ENCODE measurements at places on chromosomes 4 and X.

DNA sequence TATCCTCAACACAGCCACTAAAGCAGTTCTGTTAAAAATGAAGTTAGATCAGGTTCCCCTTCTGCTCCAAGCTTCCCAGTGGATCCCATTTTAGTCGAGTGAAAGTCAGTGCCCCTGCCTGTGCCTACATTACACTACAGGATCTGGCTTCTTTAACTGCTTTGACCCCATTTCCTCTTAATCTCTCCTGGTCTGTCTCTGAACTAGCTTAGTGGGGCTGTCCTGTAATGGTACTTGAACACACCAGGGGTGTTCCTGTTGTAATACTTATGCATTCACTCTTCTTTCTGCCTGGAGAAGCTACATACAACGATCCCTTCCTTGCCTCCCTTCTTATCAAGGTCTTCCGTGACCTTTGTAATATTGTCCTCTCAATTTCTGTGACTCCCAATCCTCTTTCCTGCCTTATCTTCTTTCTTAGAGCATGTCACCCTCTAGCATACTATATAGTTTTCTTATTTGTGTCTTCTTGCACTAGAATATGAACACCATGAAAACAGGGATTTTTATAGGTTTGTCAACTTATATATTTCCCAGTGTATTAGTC is 16.7 kb downstream of the ARSJ start:
- no peak for DNase-seq

- DNase-seq: no peak
Measured at GRCh38 chrX:140918398-140919038, 83.9 kb upstream of the SPANXB1 start.

- DNase-seq: no peak
Measured at GRCh38 chr4:94798808-94799207, 41.1 kb downstream of the BMPR1B start.

DNA sequence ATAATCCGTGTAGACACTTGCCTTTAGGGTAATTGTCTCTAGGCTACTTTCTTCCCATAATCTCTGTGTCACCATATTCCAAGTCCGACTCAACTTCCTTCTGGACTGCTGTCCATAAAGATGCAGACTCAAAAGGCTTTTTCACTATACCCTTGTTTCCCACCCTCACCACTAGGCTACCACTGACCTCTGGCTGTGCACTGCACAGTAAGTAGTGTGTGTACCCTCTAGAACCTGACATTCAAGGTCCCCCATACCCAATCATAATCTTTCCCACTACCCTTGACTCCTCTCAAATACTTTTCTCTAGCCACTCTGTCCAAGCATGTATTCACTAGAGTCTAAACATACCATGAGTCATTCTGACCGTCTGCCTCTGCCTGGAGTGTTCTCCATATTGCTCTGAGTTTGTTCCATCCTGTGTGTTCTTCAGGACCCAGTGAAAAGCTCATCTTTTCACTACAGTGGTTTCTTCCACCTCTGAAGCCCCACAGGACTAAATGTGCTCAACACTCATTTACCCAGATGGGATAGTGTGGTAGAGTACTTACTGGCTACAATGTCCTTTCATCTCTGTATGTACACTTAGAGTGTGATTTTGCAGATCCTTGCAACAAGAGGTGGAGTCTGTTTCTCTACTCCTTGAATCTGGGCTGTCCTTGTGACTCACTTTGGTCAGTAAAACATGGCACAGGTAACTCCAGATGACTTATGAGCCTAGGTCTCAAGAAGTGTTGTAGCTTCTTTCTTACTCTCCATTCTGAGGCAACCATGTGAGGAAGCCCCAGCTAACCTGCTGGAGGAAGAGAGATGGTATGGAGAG is 17.4 kb downstream of the JADE3 start:
- DNase-seq: no peak

- no peak for DNase-seq
Measured at GRCh38 chr4:22695917-22696316, 3.2 kb downstream of the GBA3 start.

DNA sequence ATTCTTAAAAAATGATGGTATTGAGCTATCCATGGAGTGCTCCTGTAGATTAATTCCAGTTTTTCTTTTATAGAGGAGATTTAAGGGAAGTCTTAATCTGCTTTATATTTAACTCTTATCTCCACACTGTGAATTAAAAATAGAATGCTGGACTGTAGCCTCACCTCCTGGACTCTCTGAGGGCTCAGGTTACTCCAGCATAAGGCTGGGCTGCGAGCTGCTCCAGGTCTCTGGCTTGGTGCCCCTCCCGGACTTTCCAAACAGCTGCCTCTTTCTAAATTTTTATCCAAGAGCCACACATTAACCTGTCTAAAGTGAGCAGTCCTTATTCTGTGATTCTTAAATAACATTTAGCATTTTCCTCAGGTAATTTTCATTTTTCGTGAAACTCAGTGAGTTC is 218.7 kb upstream of the JADE1 start:
- no peak for DNase-seq

DNA sequence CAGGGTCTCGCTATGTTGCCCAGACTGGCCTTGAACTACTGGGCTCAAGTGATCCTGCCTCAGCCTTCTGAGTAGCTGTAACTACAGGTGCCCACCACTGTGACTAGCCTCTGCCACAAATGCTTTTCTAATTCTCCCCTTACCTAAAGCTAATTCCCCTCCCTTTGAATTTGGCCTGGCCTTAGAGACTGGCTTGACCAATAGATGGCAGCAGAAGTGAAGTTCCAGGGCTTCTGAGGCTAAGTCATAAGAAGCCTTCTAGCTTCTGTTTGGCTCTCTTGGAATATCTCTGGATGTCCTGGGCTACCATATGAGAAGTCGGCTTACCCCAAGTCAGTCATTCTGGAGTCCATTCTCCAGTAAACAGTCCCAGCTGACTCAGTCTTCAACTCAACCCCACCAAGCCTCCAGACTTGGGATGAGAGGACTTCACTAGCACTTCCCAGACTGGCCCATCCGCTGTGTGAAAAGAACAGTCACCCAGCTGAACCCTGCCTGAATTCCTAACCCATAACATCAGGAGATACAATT is 61.0 kb downstream of the HPRT1 start:
- DNase-seq: no peak

DNA sequence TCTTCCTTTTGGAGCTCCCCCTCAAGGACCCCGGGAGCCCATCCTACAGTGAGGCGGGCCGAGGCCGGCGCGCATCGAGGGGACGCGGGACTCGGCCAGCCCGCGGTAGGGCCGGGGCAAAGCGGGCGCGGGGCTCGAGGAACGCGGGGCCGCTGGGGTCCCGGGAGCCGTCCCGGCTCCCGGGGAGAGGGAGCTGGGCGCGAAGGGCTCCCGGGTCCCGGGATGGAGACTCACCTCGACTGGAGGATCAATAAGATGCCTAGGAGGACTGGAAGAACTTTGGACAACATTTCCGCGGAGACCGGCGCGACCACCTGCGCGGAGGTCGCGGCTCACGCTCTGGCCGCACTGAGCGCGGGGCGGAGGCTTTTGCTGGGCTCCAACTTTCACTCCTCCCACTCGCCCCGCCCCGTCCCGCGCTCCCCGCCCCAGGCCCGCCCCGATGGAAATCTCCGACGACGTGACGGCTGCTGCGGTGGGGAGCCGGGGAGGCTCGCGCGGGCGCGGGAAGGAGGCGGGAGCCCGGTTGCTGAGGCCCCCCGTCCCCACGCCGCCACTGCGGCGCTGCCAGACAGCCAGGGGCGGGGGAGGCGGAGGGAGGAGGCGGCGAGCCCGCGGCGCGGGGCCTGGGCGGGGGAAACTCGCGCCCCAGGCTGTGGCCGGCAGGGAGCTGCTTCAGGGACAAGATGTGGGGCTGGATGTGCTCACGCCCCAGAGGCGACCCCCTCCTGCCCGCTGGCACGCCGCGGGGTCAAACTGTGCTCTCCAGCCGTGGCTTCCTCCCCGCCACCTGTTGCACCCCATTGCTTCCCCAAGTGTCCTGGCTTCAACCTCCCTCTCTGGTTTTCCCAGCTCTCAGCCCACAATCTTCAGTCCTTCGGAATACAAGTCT is at the start of gene GABRE:
TSS of gene GABRE (minus strand) at position 341 of the 892 bp plus-strand sequence. CDS start at position 290, 51 bp downstream.
- DNase-seq: peak; percentile 43

DNA sequence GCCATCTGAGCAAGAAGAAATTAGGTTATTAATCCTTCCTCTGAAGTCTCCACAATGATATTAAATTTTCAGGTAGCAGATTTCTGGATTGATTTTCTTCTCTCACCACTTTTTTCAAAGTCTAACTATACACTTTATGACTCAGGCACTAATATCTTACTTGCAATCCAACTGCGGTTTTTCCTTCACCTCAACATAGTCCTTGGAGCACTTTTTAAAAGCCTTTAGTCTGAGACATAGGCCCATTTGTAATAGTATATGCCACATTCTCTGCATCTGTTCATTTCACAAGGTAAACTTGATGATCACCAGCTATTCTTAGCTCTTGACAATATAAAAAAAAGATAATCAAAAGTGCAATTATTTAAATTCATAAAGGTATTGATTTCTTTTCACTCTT is 55.9 kb upstream of the EDNRA start:
- no peak for DNase-seq

- DNase-seq: no peak
Measured at GRCh38 chr4:17771284-17771908, 10.0 kb downstream of the FAM184B start.

DNA sequence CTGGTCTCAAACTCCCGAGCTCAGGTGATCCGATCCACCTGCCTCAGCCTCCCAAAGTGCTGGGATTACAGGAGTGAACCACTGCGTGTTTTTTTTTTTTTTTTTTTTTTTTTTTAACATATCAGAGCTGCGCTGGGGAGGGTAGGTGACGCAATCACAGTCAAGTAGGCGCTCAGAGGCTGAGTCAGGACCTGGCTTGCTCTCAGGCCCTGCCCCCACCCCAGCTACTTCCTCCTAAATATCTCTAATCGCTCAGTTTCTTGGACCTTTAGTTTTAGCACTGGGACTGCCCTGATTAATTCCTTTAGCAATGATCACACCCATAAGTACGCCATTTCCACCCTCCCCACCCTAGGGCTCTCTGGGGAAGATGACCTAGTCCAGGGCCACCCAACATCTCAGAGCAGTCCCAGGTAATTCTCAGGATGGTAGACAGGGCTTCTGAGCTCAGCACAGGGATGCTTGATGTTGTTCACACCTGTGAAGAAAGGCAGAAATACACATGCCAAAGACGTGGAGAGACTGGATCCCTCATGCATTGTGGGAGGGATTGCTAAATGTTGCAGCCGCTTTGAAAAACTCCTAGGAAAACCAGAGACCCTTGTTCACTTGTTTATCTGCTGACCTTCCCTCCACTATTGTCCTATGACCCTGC is 50.2 kb downstream of the DDX3X start:
- peak; percentile 51 for DNase-seq

DNA sequence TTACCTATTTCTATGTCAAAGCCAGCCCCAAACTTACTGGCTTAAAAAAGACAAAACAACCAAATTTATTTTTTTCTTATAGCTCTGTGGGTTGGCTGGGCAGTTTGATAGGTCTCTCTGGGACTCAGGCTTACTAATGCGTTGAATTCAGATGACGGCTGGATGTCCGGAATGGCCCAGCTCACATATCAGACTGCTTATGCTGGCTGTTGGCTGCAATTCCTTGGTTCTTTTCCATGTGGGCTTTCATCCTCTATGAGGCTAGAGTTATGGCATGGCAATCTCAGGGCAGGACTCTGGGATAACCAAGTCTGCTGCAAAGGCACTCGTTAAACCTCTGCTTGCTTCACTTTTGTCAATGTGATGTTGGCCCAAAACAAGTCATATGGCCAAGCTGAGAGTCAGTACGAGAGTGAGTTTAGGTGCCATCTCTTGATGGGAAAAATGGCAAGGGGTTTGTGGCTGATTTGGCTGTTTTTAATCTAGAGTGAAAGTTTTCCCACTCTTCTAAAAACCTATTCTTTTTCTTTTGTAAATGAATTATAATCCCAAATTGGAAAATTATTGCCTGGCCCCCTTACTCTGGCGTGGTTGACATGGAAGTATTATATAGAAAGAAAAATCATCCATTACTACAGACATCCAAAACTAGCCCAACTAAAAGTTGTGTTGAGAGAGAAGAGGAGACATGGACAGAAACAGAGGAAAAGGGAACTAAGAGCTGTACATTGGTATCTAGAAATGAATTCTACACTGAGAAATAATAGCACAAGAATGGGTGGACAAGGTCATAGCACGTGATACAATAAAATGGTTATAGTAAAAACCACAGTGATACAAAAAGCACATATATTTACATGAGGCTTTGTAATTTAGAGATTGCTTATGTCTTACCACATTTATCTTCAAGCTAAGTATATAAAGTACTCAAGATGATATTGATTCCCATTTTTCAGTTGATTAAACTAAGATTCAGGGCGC is 6.6 kb downstream of the PRIMPOL start:
- no peak for DNase-seq

- DNase-seq: no peak
Measured at GRCh38 chr4:31298737-31299136, 578.6 kb downstream of the PCDH7 start.

DNA sequence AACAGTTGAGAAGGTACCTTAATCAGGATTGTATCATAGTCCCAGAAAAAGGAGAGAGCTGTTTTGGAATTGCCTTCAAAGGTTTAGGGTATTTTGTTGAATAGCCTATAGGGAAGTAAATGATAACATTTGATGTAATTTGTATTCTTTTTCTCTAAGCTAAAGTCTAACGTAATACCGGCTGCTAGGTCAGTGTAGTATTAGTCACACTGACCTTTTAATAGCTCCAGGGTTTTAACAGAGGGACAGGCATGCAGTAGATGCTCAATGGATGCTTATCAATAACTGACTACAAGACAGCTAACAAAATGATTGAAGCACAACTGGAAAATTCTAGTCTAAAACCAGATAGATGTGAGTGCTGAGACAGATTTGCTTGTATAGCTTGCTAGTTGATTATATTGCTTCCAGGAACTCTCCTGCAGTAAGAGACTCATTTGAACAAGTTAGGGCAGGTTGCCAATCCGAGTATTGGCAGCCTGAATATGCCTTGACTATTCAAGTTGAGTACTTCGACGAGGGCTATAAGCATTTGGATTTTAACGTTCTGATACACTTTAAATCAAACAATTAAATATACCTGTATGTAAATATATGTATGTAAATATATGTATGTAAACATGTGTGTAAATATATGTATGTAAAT is 16.5 kb upstream of the PNPLA4 start:
- no peak for DNase-seq

GRCh38 chrX:42075032-42075431 is 151.7 kb upstream of the CASK start:
- DNase-seq: no peak

DNA sequence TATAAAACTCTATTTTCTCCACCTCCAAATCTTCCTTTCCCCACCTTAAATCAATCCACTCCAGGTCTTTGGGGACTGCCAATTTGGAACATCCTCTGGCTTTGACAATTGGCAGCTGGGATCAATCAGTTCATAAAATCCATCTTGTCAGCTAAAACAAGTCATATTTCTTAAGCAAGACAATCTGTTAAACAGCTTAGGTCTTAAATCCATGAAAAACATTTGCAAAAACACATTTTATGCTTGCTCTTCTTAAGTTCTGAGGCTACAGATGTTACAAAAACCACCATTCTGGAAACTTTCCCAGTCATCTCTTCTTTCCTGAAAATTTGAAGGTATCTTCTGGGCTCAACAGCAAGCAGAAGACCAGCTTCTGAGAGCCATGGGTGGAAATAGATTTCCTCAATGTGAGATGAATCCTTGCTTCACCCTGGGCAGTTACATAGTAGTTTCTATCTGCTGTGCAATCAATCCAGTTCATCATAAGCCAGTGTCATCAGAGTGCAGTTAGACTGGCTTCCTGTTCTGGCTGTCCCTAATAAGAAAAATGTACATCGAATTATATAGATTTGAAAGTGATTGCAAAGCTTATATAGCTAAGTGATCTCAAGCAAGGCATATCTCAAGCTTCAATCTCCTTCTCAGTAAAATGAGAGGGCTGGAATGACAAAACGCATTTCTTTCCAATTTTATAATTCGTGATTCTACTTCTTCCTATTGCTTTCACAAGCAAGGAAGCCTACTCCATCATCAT is 402.7 kb upstream of the INTU start:
- no peak for DNase-seq

GRCh38 chr4:41065434-41066006 is 148.8 kb downstream of the APBB2 start:
- no peak for DNase-seq
